ENCODE measurements at places on chromosomes 12 and 14.

DNA sequence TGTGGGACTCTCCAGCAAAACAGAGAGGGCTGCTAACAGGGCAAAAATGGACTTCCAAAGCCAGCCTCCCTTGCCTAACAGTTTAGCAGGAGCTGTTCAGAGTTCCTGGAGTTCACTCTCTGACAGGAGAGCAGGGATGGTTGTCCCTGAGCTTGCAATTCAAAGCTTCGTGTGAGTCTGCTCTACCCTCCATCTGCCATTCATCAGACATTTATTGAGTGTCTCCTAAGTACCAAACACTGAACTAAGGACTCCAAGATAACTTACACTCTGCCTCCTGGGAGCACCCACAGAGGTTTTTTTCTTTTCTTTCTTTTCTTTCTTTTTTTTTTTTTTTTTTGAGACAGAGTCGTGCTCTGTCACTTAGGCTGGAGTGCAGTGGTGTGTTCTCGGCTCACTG is 28.7 kb downstream of the RHOF start:
- DNase-seq: no peak

- no peak for DNase-seq
These were observed 677.1 kb downstream of the TMEM121 start for GRCh38 chr14:106203438-106203837.

- no peak for DNase-seq
These were observed 27.8 kb upstream of the DLK1 start for GRCh38 chr14:100698666-100699448.

- DNase-seq: no peak
These were observed 338.2 kb downstream of the TRHDE start for GRCh38 chr12:72610342-72610741.

DNA sequence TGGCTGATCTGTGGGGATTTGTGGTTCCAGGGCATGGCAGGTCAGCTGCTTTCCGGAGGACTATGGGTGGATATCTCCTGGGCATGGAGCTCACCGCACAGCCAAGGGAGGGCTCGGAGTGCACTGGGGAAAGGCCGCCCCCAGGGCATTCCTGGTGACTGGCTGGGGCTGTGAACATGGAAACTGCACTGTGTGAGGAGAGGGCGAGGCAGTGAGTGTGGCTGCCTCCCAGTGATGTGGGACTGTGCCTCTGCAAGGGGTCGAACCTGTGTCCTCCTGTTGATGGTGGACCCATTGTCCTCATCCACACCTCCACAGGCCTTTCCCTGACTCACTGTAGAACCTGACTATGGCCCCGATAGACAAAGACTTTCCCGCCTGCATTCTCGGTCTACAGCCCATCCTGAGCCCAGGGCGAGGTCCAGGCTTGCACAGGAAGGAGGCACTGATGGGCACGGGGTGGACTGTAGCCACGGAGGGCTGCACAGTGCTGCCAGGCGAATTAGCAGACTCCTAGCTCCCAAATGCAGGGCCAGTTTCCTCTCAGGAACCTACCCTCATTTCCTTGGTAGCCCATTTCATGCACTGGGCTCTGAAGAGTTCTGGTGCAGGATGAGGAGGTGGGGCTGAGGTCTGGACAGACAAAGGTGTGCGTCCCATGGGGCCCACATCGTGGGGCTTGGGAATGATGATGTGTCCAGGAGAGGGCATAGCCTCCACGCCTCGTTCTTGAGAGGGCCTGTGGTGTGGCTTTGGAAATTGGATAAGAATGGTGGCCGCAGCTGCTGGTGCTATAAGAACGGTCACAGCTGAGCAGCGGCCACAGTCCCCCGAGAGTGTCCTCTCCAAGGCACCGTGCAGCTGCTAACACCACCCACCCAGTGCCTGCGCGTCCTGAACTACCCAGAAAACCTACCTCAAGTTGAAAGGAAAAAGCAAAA is 415.1 kb downstream of the TMEM121 start:
- no peak for DNase-seq

- DNase-seq: no peak
These were observed 387.9 kb downstream of the SYT1 start for GRCh38 chr12:79252358-79253075.

DNA sequence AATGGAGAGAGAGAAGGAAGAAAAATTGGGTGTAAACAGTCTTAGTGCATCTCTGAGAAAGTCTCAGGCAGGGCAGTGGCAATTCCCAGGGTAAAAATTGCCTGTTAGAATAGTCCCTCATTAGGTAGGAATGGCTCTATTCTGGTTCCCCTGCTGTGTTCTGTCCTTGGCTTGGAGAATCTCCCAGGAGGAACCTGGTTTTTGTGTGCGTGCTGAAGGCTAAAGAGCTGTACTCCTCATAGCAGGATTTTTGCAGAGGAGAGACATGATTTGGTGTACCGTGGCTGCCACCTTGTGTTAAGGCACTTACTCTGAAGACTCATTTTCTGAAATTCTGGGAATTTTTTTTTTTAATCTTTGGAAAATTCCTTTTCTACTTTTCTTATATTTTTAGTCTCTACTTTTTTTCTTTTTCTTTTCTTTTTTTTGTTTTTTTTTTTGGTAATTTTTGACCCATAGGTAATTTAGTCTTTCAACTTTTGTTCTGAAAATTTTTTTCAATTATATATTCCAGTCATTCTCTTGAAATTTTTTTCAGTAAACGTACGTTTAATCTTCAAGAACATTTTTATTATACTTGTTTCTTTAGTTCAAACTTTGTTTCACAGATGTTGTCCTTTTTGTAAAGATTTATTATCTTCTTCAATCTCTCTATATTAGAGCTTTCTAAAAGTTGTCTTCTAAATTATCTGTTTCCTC is 63.8 kb downstream of the FBXO33 start:
- peak; percentile 70 for DNase-seq

DNA sequence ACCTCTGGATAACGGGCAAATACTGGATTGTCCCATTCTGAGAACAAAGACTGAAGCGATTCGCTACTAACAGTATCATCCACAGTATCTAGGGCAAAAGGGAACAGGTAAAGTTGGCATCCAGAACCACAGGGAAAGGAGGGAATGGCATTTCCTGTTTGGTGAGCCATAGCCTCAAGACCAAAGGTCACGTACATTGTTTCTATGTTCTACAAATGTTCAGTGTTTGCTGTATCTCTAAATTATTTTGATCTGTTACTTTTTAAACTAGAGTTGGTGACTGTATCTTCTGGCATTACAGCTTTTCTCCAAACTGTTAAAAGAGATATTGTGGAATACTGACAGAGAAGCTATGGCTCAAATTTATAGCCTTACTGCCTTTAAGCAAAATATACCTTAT is 9.7 kb downstream of the MLH3 start:
- DNase-seq: no peak

GRCh38 chr14:27886256-27886655 is 880.3 kb upstream of the FOXG1 start:
- DNase-seq: no peak

DNA sequence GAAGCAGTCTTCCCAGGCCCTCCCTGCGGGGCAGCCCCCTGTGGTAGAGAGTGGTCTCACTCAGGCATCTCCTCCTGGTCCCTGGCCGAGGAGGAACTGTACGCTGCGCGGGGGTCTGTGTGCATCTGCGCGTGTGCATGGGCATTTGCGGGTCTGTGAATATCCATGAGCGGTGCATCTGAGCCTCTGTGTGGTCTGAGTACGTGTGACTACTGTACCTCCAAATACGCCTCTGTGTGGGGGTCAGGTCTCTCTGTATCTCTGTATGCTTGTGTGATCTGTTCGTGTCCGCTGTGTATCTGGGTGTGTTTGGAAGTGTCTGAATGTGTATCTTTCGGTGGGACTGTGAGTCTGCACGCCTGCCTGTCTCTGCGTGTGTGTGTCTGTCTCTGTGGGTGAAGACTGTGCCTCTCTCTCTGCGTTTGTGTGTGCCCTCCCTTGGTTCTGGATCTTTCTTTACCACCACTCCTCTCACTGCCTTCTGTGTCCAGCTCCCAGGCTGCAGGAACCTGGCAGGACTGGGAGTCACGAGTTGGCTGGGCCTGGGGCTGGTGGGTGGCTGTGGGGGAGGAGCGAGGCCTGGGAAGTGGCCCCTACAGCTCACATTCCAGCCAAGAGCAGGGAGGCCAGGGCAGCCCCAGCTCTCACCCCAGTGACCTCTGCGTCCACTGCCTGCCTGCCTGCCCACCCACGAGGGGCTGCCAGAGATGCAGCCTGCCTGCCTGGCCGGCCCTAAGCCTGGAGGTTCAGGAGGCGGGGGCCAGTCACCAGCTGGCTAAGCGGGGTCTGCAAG is 1.1 kb upstream of the PGF start:
- no peak for DNase-seq

DNA sequence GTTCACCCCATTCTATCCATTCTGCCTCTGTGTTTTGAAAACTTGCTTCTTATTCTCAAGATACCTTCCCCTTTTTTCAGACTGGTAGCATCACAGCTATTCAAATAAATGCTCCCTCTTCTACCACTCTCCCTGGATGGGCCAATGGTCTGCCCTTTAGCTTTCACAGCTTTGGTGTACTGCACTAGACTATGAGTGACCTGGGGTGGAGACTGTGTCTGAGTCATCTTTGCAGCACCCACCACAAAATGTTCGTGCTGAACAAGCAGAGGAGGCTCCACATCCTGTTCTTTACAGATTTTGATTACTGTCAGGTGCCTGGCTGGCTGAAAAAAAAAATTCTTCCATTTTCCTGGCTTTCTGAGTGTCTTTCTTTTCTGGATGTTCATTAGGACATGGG is 1104.1 kb upstream of the TMEM132C start:
- no peak for DNase-seq

DNA sequence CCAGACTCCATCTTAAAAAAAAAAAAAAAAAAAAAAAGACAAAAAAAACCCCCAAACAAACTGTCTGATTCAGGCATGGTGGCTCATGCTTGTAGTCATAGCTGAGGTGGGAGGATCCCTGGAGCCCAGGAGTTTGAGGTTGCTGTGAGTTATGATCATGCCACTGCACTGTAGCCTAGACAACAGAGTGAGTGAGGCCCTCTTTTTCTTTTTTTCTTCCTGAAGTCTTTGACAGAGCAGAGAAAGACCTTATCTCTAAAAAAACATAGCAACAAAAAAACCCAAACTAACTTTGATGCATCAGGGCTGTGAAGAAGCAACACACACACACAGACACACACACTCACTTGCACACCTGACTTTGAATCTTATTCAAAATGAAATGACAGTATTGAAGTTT is 7.7 kb upstream of the AMN1 start:
- DNase-seq: no peak

GRCh38 chr14:91364524-91365270 is 52.9 kb downstream of the CCDC88C start:
- DNase-seq: no peak

- DNase-seq: peak; percentile 4
These were observed 156.8 kb upstream of the TMEM260 start for GRCh38 chr14:56422703-56423213.

Data from iPS DF 6.9 (cell line).